ENCODE measurements at places on chromosomes 3 and 15.

- no peak for DNase-seq
Observed at GRCh38 chr3:149142682-149143081, 13.2 kb downstream of the HPS3 start.

DNA sequence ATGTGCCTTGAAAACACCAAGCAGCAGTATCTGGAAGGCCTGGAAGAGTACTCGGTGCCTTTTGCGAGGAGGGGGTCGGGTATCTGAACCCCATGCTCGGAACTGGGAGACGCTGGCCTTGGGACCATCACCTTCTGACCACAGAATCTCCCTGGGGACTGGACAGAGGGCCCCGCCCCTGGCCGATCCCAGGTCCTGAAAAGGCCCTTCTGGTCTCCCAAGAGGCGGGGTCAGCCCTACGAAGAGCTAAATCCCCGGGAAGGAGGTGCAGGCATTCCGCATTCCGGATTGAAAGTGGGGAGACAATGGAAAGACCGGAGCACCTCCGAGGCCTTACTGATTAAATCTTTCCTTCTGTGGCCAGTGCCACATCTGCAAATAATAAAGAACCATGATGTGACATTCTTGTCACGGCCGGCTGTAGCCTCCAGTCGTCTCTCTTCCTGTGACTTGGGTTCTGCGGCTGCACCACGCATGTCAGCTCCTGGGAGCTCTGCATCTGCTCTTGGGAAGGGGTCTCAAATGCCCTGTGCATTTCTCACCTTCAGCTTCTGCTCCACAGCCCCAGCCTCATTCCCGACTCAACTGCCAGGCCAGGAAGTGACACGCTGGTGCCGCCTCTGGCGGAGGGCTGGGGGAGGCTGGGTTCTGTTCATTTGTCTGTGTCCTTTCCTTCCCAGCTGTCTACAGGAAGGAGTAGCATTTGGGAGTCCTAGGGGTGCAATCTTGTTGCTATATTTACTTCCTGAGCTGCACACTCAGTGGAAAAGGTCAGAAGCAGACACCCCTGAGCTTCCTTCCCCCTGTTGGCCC is 173.5 kb downstream of the KLF13 start:
- DNase-seq: no peak

DNA sequence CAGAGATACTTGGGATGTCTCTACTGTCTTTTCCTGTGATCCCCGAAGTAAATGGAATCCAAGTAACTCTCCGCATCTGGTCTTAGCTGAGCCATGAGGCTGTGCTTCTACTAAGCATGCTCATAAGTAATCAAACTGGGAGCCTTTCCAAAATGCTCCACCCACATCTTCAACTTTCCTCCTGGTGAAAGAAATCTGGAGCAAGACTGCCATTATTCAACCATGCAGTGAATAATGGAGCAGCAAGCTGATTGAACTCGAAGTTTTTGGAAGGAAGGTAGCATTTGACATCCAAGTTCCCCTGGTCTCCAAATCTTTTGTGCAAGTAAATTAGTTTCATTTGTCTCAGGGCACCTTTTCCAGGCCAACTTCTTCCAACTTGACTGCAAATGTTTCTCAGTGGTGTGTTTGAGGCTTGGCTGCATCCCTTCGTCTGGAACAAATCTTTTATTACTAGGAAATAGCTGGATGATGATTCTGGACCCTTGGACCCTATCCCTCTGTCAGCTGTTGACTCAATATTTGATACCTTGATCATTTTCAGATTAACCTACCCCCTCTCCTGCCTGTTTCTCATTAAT is 19.4 kb downstream of the GXYLT2 start:
- no peak for DNase-seq

DNA sequence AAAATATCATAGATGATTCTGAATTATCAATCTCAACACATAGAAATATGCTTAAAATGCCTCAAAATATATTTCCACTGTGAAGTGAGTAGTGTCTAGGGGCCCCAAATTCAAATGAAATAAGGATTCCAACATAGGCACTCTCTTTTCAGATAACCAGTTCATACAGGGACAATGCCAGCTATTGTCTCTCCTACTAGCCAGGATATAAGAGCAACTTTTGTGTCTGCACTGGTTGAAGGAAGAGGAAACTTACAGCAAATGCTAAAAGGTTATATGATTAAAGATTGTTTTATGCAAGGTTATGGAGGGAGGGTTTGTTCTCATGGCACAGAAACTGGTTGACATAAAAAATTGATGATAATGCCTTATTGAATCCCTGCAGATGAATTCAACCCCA is 579.4 kb upstream of the ALCAM start:
- no peak for DNase-seq

- no peak for DNase-seq
Observed at GRCh38 chr3:105118905-105119304, 247.8 kb upstream of the ALCAM start.

DNA sequence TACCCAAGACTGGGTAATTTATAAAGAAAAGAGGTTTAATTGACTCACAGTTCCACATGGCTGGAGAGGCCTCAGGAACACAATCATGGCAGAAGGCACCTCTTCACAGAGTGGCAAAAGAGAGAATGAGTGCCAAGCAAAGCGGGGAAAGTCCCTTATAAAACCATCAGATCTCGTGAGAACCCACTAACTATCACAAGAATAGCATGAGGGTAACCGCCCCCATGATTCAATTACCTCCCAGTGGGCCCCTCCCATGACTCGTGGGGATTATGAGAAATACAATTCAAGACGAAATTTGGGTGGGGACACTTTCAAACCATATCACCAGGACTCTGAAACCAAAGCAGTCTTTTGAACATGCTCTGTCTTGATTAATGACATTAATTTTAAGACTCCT is 7.0 kb downstream of the RTP3 start:
- no peak for DNase-seq
